NCI-H2081 treated with DMSO at 0.1 percent for 48 hours (cell line): ENCODE measurements at places on chromosomes 5 and 9.

DNA sequence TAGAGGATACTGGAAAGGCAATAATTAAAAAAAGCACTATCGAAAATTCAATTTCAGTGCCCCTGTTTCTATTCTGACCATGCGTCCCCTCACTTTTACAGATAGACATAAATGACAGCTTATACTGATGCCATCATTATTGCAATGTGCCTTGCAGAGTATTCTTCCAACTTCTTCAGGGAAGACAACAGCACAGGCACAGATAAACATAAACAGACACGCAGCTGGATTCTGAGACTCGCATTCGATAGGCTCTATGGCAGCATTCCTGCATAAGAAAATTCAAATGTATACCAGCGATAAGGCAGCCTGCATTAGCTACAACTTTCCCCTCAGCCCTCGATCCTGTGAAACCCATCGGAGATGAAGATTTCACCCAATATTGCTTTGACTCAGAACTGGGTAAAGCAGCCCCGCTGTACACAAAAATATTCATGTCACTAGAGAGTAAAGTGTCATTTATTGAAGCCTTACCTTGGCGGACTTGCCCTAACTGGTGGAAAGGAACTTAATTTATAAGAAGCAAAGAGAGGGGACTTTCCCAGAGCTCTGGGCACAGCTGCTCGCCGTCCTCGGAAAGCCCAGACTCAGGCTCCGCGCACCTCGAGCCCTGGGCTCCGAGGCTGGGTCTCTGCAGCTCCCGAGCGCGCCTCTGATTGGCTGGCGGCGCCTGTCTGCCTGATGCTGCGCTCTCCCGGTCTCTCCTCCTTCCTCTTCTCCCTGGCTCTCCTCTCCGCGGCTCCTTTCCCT is at the start of gene CDH18:
TSS of gene CDH18 (minus strand) at position 589 of the 750 bp plus-strand sequence. CDS start 149,214 bp downstream, outside the sequence.
- DNase-seq, result peak; percentile 35

DNA sequence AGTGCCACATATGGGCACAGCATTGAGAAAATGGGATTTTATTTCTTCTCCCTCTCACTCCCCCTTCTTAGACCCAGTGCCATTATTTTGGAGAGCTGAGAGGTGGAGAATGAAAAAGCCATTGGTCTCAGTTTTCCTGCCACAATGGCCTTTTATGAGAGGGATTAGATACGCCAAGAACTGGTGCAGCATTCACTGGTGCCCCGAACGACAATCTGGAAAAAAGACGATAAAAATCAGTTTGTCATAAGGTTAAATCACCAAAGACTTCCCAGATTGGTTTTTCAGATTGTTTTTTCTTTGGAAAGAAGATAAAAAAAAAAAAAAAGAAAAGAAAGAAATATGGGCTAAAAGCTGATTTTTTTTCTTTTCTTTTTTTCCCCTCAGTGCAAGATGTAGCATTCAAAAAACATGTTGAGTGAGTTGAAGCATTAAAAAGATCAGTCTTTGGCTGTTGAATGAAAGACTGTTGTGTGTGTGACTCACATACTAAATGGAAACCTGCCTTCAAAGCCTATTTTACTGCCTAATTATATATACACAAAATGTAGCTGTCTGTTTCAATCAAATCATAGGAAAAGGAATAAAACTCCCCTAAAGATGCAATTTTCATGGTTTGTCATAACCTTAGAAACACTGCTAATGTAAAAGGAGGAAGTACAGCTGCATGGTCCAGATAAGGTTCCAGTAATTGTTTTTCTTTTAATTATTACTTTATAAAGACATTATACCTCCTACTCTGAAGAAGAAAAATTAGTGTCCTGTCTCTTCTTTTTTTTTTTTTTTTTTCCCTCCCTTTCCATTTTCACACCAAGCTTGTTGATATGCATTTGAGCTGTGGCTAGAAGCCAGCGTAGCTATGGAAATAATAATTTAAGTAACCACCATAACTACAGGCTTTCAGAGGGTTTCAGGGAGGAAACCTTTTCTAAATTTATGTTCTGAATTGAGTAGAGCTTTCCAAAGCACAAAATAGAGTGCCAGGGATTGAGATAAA is 27.2 kb upstream of the ZNF608 start:
- peak; percentile 94 for DNase-seq

- no peak for DNase-seq
Measured at GRCh38 chr5:179668391-179668790, 12.4 kb downstream of the CBY3 start.

GRCh38 chr9:38380872-38381534 is 11.5 kb upstream of the ALDH1B1 start:
- DNase-seq, result no peak

- no peak for DNase-seq
Measured at GRCh38 chr5:158805195-158805594, 294.5 kb downstream of the EBF1 start.

DNA sequence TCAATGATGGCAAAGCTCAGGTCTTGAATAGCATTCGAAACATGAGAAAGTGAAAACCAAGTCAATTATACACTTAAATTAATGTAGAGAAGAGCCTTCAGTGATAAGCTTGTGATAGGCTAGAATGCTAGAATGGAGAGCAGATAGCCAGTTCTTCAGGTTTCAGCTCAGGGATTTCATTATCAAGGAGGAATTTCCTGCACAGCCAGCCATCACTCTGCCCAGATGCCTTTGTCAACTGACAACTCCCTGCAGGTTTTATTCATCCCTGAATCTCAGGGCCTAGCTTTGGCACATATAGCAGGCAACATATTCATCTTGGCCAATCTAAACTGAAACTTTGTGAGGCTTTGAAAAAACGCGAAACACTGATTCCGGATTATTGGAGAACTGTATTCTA is 199.3 kb upstream of the CDH6 start:
- DNase-seq, result no peak

GRCh38 chr9:114174557-114174875 is 19.2 kb downstream of the COL27A1 start:
- no peak for DNase-seq

- no peak for DNase-seq
Measured at GRCh38 chr5:173781816-173782670, 106.1 kb upstream of the CPEB4 start.

DNA sequence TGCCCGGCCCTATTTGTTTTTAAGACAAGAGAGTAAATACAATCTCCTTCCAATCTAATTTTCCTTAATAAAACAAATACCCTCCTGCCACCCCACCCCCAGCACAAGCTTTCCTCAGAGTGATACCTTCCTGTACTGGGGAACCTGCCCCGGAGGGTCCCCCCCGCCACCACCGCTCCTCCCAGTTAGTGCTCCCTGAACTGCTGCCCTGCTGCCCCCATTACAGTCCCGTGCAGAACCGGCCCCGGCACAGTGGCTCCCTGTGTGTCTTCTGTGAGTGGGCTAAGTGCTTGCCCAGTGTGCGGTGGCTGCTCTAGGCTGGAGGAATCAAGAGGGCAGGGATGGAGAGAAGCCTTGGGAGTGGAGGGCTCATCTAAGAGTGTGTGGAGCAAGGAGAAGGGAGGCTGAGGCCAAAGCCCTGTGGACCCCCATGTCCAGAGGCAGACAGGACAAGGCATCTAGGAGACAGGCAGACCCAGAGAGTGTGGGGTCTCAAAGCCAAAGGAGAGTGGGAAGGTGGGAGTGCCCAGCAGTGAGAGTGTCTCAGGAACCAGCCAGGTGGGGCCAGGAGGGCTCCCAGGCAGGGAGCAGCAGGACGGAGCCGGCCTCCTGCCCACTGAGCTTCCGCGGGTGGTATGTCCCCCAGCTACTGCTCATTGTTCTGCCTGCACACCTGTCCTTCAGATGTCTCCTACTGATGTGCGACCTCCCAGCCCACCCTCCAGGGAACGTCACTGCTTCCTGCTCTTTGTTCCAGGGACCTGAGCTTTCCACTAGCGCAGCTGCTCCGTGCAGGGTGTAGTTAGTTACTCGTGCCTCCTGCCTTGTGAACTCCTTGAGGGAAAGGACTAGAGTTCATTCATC is 129.0 kb downstream of the DAB2IP start:
- no peak for DNase-seq

GRCh38 chr5:97172227-97172626 is 10.8 kb downstream of the RIOK2 start:
- no peak for DNase-seq

DNA sequence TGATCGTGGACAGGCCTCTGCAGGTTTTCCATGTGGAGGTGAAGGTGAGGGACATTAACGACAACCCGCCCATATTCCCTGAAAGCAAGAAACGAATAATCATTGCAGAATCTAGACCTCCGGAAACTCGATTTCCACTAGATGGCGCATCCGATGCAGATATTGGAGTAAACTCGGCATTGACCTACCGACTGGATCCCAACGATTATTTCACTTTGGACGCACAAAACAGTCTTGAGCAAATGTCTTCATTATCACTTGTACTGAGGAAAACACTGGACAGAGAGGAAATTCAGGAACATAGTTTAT is 621 bp downstream of the PCDHA13 start:
- no peak for DNase-seq

DNA sequence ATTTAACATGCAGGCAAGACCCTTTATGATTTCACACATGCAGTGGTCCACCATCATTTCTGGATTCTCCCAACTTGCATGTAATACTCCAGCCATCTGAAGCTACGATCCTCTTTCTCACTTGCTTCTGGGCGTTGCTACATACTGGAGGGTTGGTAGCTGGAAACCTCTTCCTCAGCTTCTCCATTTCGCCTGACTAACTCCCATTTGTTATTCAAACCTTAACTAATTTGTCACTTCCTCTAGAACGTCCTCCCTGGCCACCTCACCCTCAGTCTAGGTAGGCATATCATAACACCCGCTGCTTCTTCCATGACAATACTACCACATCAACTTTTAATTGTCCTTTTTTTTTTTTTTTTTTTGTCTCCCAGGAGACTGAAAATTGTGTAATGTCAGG is 72.6 kb upstream of the EQTN start:
- no peak for DNase-seq

DNA sequence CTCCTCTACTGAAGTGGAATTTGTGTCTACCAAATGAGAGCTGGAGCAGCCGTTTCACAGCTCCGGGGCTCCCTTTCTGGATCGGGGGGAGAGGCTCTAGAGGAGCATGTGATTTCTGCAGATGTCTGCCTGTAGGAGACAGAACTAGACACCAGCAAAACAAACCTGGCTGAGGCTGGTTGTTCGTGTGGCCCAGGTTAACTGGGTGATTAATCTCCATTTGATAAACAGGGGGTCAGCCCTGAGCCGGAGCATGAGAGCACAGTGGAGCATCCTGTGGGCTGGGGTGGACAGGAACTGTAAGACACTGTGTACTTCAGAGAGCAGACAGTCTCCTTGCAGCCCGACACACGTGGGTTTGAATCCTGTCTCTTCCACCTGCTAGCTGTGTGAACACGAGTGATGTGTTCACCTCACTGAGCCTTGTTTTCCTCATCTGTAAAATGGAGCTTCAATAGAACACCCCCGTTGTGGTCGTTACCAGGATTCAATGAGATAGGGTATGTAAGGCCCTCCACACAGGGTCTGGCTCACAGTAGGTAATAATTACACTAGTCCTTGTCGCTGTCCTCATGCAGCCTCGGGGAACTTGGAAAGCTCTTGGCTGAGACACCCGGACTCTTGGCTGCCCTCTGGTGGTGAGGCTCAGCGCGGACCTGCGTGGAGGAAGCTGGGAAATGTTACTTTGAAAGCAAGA is 12.9 kb downstream of the CXCL14 start:
- no peak for DNase-seq

DNA sequence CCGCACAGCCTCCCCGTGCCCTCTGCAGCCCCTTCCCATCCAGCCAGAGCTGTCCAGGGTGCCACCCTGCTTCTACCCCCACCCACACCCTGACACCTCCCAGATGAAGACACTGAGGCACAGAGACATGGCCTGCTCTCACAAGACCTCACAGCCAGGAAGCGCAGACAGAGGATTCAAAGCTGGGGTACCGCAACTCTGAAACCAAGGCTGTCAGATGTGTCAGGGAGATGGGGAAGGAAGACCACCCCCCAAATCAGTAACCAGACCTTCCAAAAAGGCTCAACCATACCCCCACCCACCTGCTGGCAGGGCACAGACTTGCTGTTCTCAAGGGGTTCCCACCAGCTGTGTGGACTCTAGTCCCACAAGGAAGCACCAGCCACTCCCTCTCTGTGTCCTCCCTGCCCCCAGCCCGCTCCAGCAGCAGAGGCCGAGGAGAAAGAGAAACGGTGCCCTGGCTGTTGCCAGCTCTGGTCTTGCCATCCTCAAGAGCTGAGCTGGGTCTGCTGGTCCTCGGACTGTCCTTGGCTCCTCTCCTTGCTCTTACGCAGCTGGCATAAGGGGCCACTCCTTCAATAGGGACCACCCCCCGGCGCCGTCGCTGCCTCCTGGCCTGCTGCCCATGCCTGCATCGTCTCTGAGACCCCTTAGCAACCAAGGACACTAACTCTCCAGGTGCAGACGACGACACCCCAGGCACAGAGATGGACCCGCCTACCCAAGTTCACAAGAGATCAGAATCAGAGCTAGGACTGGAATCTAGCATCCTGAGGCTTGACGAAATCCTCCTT is 699 bp downstream of the AKNA start:
- no peak for DNase-seq

DNA sequence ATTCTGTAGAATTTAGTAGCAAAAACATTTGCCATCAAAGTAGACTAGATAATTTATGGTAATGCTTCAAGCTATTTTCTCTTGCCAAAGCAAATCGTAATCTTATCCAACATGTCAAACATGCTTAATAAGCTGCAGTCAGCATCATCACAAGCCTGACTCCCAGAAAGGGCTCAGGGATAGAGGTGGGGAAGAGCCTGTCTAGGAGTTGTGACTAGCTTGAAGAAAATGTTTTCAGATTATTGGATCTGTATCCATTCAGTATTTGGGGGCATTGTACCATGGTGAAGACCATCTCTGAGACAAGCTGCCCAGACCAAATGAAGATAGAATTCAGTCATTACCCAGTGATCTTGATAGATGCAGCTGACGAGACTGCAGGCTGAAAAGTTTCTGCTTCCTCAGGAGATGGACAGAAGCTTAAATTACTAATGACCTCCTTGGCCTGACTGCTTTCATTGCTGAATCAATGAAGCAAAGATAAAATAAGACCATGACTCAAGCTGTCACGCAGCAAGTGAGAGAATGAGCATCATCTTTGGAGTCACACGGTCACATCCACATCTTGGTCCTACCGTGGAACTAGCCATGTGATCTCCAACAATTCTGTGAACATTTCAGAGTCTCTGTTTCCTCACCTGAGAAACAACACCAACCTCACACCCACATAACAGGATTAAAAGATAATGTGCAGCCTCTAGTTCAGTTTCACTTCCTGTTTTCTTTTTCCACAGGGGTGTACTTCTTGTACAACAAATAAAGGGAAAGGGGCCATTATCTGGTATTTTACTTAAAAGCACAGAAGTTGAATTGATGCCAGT is 9.4 kb downstream of the ERAP2 start:
- DNase-seq, result no peak
